ENCODE measurements at places on chromosomes 7 and 10. TPM values are rescaled to one million over a fixed set of nuclear protein-coding genes. Genes with fewer than 3 reads are reported as not detected.

The TCERG1L gene
- not detected for total RNA-seq

The ANXA8L1 gene
- not detected for total RNA-seq

The MMD2 gene
- total RNA-seq, result not detected

The FXYD4 gene
- total RNA-seq, result not detected

The FBXL13 gene
- 1.4 TPM for total RNA-seq

The MRPL43 gene
- total RNA-seq, result 38.9 TPM
